Activated naive CD8-positive, alpha-beta T cell treated with anti-CD3 and anti-CD28 coated beads, Interleukin-2, amount 10 ng/mL, durations not matched to agents 7 days and 5 days (primary cell): ENCODE measurements at places on chromosomes 7 and 10. TPM values are rescaled to one million over a fixed set of nuclear protein-coding genes. Genes with fewer than 3 reads are reported as not detected.

DNA sequence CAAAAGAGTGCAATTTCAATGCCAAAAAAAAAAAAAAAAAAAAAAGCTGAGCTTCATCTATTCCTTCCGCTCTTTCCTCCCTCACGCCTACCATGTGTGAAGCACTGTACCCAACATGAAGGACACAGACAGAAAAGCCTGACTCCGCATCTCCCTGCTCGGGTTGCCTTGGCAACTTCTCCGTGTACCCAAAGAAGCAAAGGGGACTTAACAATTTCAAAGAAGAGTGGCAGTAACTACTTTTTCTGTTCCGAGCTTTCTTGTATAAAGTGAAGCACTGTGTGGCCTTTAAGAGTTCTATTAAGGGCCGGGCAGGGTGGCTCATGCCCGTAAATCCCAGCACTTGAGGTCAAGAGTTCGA lies 177.7 kb downstream of the PRKCQ start:
- H3K27me3 ChIP-seq, result peaks cover 9% of the 10 kb centered on the region
- no peak overlapping the region for H3K4me3 ChIP-seq
- peaks cover 39% of the 10 kb centered on the region for H3K4me1 ChIP-seq
- no peak overlapping the region for H3K27ac ChIP-seq
- peaks cover 5% of the 10 kb centered on the region for H3K36me3 ChIP-seq

- no peaks in the 10 kb centered on the region for H3K4me1 ChIP-seq
- no peaks in the 10 kb centered on the region for H3K27me3 ChIP-seq
- no peak for DNase-seq
- no peak overlapping the region for H3K4me3 ChIP-seq
- no peaks in the 10 kb centered on the region for H3K36me3 ChIP-seq
Measured at GRCh38 chr7:33423646-33424020, 294.3 kb downstream of the BBS9 start.

Gene DOCK1
- 0.06 TPM for total RNA-seq

Gene TWIST1
- total RNA-seq, result not detected
